ENCODE measurements at places on chromosomes 16 and 17.
A peak's percentile ranks its signal among the peaks of the same experiment; 100 is the strongest.

DNA sequence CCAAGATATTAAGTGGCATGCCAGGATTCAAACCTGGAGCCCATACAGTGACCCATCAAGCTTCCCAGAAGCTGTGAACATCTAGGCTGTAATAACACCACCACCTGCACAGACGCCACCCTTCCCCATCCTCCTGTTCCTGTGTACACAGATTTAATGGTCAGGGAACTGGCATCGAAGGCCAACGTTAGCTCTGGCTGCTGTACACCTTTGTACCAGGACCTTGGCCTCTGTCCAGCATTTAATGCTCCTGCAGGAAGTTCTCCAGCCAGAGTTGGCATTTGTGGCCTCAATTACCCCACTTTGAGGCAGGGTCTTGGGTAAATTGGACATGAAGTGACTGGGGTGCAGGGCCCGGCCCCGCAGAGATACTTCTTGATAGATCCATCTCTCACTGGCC is 49.3 kb downstream of the SCNN1B start:
- no peak for DNase-seq

GRCh38 chr17:53100126-53100525 is 722.6 kb upstream of the KIF2B start:
- DNase-seq = no peak

DNA sequence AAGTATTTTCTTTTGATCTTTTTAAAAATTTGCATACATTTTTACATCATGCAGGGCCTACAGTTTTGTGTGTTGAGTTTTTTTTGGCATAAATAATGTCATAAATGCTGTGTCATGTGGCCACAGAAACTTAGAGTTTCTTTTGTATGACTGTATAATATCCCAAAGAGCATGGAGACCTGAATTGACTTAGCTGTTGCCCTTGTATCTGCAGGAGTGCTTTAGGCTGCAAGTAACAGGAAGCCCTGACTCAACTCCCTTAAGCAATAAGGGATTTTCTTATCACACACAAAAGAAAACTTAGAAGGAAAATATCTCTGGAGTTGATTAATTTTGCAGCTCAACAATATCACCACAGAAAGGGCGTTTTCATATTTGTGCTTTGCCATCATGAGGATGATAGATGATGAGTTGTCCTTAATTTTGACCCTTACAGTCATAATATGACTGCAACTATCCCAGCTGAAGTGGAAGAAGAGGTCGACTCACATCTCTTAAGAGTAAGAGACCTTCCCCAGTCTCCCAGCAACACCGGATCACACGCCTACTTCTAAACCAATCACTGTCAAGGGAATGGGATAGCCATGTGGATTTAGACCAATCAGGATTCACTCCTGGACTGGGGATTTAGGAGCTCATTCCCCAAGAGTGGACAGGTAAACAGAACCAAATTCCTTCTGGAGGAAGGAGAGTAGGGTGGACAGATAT is 138.9 kb downstream of the GSG1L start:
- no peak for DNase-seq

- no peak for DNase-seq
Observed at GRCh38 chr17:82282239-82283207, 9.0 kb upstream of the CSNK1D start.

DNA sequence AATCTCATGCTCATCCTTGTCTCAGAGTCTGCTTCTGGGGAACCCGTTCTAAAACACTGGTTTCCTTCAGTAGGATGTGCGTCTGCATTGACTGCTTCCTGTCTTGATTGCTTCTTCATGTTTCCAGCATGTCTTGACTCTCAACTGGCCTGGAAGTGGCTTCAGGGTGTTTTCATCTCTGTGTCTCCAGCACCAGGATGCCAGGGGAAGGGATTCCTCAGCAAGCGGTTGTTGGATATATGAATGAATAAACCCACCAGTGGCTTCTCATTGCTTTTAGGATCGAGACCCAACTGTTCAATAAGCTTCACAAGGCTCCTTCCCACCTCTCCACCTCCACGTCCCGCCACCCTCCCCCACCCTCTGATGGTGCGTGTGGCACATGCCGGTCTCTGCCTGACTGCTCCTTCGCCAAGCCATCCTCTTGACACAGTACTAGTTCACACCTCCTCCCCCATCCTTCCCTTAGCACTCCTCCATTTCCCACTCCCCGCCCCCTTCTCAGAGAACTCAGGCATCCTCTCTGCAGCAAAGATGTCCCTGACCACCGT is 14.1 kb upstream of the TNS4 start:
- no peak for DNase-seq

- DNase-seq = no peak
Observed at GRCh38 chr16:50455288-50455845, 86.6 kb upstream of the BRD7 start.

DNA sequence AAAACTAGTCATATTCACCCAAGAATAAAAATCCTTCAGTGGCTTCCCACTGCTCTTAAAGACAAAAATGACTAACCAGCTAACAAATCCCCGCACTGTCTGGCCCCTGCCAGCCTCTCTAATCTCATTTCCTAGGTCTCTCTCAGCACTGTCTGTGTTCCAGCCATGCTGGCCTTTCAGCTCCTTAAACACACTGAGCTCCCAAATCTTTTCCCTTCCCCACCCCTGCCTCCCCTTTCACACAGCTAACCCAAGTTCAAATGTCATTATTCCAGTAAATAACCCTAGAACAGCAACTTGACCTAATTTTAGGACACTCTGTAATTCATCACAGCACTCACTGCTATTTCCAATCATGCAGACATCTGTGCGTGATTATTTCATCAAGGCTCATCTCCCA is 7.8 kb downstream of the SHCBP1 start:
- DNase-seq = no peak

DNA sequence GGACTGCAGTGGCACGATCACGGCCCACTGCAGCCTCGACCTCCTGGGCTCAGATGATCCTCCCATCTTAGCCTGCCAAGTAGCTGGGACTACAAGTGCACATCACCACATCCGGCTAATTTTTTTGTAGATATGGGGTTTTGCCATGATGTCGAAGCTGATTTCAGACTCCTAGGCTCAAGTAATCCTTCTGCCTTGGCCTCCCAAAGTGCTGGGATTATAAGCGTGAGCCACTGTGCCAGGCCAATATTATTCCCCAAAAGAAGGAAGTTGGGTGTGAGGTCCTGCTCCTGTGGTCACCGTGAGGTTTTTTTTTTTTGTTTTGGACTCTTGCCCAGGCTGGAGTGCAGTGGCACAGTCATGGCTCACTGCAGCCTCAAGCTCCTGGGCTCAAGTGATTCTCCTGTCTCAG is 1.5 kb downstream of the AMZ2 start:
- no peak for DNase-seq

DNA sequence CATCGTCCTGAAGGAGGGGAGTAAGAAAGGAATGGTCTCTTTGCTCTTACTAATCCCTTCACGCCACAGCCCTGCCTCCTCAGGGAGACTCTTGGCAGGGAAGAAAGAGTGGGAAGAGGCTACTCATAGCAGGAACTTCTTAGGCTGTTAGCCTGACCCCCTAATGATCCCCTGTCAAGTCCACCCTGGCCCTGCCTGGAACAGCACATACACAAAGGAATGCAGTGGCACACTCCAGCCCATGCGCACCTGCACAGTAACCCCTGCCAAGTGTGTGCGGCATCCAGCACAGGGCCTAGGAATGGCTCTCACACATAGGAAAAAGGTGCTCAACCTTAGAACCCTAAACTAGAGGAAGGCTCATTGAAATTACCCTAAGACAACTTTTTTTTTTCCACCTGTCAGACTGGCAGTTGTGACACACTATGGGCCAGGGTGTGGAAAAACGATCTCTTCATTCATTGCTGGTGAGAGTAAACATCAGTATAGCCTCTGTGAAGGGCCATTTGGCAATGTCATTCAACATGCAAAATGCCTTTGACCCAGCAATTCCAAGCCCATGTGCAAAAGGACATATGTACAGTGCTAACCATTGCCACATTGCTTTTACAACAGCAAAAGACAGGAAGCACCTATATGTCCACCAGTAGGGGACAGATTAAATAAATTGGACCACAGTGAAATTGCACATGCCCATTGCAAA is 50.1 kb downstream of the PIMREG start:
- DNase-seq = no peak

DNA sequence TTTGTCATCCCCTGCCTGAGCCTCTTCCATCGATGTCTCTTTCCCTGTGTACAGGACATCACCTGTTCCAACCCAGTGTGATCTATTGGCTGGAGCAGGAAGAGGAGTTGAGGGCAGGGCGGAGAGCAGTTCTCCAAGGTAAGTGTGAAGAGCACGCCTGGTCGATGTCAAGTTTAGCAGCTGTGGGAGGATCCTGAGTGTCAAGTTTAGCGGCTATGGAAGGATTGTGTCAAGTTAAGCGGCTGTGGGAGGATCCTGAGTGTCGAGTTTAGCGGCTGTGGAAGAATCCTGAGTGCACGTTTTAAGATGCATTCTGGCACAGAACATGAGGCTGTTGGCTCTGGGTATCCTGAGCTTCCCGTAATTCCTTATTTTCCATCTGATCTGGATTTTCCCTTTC is 7.2 kb downstream of the ZNF778 start:
- DNase-seq = no peak

- no peak for DNase-seq
Observed at GRCh38 chr17:13671771-13672170, 70.0 kb upstream of the HS3ST3A1 start.

DNA sequence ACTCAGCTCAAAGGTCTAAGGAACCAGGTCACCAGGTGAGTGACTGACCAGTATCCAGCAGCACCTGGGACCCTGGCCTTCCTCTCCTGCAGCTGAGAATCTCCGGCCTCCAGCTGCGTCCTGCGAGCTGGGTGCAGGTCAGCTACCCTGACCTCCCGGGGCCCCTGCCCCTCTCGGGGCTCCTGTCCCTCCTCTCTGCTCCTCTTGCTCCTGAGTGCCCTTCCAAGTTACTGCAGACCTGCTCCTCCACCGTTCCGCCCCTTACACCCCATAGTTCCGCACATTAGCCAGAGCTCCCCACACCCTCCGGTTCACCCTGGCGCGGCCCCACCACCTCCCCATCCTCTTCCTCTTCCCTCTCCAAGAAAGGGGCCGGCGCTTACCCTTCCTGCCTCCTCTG is 10.6 kb downstream of the FOXJ1 start:
- DNase-seq = no peak

- DNase-seq = peak; percentile 43
Observed at GRCh38 chr17:80737106-80738019, 192.7 kb downstream of the RPTOR start.

DNA sequence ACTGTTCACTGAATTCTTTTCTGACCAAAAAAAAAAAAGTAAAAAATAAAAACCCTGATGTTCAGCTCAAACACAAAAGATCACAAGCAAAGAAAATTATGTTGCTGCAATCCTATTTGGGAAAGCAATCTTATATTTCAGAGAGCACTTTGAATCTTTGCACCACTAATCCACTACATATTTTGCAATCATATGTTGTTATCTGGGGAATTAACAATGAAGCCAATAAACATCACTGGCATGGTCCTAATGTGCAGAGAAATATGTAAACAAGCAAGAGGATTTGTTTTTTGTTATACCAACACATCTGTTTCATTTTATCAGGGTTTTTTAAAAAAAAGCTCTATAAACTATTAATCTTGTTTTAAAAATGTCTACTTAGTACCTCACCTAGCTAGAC is 84.1 kb downstream of the TOX3 start:
- DNase-seq = no peak

GRCh38 chr17:63934183-63935112 is 2.3 kb upstream of the CD79B start:
- no peak for DNase-seq

DNA sequence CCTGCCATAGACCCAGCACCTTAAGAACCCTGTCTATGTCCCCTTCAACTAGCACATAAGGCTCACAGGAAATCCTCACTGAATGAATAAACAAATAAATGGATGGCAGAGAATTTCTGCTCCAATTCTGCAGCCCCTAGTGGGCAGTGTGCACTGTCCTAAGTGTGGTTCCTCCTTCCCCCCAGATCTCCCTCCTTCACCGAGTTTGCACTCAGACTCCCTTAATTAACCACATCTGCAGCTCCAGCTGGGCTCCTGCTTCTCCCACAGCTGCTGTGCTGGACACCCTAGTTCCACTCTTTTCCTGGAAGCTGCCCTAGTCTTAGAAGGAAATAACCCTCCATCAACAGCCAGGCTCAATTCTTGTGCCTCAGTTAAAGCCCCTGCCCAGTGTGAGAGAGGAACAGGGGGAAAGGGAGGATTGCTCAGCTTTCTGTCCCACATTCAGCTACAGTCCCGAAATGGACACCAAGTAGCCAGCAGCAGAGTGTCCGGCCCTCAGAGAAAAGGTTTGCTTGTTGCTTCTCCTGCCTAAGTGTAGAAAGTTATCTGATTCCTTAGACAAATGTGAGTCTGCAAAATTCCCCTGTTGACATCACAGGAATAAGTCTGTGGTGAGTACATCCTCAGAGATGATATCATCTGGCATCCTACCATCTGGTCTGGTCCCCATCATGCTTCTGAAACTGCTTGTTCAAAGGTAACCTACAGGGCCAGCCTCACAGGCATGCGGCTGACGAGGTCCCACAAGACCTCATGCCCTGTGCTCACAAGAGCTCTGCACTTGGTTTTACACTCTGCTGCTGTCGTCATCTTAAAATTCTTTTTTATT is 12.3 kb downstream of the LRRC3C start:
- peak; percentile 35 for DNase-seq

GRCh38 chr16:58451265-58451689 is 48.7 kb upstream of the NDRG4 start:
- no peak for DNase-seq

DNA sequence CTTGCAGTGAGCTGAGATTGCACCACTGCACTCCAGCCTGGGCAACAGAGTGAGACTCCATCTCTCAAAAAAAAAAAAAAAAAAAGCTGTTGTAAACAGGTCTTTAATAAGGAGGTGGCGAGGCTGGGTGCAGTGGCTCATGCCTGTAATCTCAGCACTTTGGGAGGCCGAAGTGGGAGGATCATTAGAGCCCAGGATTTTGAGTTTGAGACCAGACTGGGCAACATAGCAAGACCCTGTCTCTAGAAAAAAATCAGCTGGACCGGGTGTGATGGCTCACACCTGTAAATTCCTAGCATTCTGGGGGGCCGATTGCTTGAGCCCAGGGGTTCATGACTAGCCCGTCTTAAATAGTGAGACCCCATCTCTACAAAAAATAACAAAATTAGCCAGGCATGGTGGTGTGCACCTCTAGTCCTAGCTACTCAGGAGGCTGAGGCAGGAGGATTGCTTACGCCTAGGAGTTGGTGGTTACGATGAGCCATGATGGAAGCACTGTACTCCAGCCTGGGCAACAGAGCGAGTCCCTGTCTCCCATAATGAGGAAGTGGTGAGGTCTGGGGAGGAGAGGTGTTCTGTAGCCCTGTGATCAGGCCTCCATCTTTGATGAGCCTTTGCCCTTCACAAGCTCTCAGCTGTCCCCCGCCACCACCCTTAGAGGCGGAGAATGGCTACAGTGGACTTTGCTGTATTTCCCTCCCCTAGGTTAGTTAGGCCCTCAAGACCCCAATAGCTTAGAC is 36.2 kb downstream of the ZNF778 start:
- no peak for DNase-seq

- no peak for DNase-seq
Observed at GRCh38 chr17:18862011-18862410, 4.1 kb downstream of the PRPSAP2 start.

DNA sequence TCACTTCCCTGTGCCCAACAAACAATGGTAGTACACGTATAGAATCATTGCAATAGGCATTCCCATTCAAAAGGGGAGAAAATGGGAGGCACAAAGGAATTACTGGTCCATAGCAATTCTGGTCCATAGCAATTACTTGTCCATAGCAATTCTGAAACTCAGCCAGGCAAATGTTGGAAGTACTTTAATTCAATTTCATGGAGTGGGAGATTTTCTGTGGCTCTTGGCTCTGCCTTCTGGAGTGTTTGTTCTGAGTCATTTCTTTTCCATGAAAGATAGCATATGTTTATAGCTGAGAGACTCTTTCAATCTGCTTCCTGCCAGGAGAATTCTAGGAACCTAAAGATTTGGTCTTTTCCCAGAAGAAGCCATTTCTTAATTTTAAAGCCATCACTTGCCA is 182.8 kb upstream of the ELAC2 start:
- no peak for DNase-seq

Measured in pons (tissue), 1 donor.